AG04450 (cell line): ENCODE measurements at places on chromosomes 16 and 17.

- no peak for DNase-seq
Measured at GRCh38 chr16:58026705-58027160, 1.2 kb downstream of the MMP15 start.

GRCh38 chr17:49497148-49498028 is 2.3 kb downstream of the NGFR start:
- no peak for DNase-seq

GRCh38 chr16:23687034-23687808 is 8.5 kb downstream of the PLK1 start:
- no peak for DNase-seq

DNA sequence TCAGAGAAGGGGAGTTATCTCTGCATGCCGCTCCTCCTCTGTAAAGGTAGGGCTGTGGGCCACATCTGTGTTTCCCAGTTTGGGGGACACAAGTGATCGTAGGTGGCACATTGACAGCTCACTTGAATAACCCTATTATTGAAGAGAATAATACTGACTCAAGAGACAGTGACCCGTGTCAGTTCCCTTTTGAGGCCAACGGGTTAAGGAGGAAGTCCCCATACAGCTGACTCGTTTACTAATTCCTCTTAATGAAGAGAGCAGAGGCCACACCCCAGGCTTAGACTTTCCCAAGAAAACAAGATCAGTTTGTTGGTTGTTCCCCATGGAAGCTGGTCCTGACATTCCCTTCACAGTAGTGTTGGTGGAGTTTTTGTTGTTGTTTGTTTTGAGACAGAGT is 33.0 kb downstream of the IL4R start:
- DNase-seq, result no peak

- DNase-seq, result no peak
Measured at GRCh38 chr17:37300683-37301082, 75.1 kb upstream of the C17orf78 start.

DNA sequence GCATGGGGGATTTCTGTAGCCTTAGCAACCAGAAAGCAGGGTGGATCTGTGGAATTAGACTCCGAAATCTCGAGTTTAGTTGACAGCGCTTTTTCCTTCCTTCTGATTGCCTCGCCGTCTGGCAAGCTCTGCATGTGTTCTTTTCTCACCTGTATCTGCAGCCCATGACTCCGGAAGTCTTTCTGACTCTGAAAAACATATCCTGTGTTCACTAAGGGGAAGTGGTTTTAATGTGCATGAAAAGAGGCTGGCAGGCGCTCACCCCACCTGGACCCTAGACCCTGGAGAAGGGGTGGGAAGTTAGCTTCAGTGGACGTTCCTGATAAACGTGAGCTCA is 158.5 kb downstream of the RPTOR start:
- no peak for DNase-seq

DNA sequence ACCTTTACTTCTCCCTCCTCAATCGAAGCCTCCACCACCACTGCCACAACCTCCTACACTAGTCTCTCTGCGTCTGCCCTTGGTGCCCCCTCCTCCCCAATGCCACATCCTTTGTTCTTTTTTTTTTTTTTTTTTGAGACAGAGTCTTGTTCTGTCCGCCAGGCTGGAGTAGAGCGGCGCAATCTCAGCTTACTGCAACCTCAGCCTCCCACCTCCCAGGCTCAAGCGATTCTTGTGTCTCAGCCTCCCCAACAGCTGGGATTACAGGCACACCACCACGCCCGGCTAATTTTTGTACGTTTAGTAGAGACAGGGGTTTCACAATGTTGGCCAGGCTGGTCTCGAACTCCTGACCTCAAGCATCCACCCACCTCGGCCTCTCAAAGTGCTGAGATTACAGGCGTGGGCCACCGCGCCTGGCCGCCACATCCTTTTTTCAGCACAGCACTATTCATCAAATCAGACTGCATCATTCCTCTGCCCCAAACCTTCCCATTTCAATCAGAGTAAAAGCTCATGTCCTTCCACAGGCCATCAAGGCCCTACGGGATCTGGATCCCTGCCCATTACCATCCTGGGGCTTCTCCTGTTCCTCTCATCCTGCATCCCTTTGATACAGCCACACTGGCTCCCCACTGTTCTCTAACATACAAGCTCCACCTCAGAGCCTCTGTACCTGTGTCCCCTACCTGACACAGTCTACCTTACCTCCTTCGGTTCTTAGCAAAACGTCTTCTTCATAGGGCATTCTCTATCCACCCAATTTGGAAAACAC is 2.0 kb downstream of the KLHL11 start:
- DNase-seq, result no peak

DNA sequence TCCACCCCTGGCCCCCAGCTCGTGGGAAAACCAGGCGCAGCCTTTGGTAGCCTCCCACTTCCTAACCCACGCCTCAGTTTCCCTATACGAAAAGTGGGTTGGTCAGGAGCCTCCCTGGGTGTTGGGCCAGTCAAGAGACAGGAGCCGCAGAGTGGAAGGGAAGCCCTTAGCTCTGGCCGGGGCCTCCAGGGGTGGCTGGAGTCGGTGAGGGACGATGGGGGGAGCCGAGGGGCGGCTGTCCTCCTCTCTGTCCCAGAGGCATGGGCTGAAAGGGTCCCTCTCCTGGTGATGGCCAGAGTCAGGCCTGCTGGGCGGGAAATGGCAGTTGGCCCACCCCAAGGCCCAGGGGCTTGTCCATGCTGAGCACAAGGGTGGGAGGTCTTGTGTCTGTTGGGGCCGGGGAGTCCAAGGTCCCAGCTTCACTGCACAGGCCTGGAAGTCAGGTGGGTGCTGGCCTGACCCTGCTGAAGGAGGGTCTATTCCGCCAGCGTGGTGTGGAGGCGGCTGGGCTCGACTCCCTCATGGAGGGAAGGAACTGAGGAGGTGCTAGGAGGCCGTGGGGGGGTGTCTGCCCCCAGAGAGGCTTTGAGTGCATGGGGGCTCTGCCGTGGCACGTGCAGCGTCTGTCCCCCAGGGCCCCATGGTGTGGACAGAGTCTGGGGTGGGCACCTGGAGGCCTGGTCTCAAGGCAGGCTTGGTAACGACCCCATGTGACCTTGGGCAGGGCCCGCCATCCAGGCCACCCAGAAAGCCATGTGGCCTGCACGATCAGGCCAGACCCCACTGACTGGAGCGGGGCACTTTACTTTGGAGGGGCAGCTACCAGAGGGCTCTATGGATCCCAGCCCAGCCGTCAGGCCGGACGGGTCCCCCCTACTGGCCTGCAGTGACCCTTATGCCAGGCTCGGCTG is 1.1 kb downstream of the SLC16A3 start:
- no peak for DNase-seq

DNA sequence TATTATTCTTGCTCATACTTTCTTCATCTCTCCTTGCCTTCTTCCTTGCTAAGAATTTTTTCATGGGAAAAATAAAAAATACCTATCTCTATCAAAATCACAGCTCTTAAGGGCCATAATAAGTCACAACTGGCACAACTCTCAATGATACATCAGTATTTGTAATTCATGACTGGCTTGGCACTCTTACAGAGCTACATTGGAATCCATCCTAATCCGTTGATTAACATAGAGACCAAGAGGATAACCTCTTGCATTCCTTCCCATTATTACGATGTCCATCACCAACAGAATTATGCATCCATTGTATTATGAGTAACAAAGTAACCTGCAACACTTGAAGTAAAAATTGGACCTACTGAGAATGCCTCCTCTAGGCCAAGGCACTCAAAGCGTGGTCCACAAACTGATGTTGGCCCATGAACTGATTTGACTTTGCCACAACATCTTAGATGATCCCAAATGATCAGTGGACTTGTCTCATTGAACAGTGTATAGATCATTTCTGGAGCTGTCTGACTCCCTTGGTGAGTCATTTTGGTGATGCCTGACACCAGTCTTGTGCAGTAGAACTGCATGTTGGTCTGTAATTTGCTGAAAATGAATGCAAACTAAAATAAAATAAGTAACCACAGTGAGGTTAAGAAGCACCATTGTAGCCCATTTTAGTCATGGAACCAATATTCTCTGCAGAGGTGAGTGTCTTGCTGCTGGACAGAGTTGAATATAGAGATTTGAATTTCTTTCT is 163.2 kb downstream of the AXIN2 start:
- DNase-seq, result no peak

DNA sequence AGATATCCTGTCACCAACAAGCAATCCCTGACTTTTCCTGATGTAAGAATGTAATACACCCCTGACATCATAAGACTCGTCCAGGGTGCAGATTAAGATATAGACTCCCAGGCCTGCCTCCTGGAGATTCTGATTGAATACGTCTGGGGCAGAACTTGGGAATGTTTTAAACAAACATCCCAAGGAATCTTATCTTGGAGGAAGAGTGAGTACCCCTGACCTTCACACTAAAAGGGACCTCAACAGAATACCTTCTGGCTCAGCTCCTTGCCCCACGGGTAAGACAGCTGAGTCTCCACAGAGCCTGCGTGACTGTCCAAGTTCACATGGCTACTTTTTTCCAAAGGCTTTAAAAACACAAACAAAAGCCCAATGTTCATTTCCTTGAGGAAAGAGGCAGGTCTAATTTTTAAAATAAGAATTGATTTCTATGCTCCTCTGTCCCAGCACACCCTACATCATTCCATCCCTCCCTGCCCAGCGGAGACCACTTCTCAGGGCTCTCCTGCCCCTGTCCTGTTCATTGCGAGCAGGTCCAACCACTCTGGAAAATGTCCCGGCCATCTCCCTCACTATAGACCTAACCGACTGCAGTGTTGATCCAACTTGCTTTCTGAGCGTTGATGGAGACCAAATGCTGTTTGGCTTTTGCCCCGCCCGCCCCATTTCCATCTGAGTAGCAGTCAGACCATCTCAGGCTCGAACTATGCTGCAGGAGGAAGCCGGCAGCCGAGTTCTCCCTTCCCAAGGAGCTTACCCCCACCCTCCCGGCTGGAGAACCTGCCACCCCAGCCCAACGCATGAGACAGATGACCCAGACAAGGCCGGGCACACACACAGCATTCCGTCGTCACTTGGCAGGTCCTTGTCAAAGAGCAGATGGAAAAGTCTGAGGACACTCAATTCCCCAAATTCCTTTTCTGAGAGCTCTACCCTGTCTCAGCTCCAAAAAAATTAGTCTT is 44.1 kb upstream of the MYH10 start:
- DNase-seq, result no peak

GRCh38 chr16:85746460-85747215 is 4.3 kb downstream of the C16orf74 start:
- DNase-seq, result no peak

- no peak for DNase-seq
Measured at GRCh38 chr16:71479420-71479819, 9.7 kb downstream of the ZNF19 start.

DNA sequence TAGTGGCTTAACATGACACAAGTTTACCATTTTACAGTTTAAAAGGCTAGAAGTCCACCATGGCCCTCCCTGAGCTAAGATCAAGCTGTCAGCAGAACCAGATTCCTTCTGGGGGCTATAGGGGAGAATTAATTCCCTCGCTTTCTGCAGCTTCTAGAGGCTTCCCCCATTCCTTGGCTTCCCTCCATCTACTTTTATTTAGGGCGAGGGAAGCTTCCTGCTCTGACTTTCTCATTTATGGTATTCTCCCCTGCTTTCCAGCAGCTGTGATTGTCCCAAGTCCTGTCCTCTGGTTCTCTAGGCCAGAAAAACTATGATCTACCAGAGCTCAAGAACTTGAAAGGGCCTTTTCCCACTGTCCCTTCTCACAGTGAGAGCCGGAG is 4.3 kb downstream of the CETP start:
- no peak for DNase-seq
